Substantia nigra (tissue), 51 donors: ENCODE measurements at places on chromosomes 7 and 10.

DNA sequence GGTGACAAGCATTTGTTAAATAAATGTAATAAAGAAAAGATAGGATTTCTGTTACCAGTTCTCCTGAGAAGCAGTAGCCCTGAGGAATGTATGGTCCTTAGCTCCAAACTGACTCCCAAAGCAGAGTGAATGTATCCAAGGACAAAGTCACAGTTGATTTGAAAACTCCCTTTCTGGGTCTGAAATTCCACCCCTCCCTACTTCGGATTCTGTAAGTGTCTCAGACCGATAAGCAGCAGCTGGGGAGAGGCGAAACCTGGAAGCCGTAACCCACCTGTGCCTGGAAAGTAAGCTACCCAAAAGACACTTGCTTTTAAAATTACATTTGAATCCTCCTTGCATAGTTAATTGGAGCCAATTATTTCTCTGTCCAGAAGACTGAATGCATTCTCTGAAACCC is 122.9 kb upstream of the FRMD4A start:
- DNase-seq = no peak

DNA sequence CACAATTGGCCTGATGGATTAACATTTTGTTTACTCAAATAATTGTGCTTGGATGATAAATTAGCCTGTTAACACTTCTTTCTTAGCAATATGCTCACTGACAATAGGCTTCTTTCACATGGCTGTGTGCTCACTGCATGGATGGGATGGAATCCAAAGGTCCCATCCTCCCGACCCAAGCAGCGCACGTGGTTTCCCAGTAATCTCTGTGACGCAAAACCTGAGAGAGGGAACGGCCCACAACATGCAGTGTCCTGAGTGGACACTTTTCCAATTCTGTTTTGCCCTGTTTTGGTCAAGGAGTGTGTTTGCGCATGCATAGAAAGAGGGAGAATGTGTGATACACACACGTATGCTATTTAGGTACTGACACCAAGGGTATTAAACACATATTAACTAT is 42.1 kb upstream of the RASGEF1A start:
- peak; percentile 50 for DNase-seq

GRCh38 chr7:147170341-147171012 is 1053.9 kb downstream of the CNTNAP2 start:
- no peak for DNase-seq

DNA sequence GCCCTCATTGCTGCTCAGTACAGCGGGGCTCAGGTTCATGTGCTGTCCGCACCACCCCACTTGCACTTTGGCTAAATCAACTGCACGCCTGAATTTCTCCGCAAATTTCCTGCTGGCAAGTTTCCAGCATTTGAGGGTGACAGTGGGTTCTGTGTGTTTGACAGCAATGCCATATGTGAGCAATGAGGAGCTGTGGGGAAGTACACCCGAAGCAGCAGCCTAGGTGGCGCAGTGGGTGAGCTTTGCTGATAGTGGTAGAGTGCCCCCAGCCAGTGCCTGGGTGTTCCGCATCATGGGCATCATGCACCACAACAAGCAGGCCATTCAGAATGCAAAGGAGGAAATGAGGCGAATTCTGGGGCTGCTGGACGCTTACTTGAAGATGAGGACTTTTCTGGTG is 103.9 kb upstream of the POT1 start:
- no peak for DNase-seq

DNA sequence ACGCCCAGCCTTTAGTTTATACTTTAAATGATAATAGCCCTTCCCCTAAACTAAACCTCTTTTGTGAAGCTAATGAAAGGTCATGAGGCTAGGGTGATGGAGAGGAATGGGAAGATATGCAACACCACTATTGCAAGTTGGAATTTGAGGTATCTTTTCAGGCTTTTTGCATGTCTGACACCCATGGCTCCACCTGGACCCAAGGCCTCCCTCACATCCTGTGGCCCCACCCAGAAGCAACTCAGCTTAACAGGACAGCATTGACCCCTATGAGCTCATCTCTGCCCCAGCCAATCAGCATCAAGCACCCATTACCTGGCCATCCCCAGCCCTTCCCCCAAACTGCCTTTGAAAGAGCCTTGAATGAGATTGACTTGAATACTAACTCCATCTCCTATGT is 674.2 kb upstream of the NRP1 start:
- no peak for DNase-seq

DNA sequence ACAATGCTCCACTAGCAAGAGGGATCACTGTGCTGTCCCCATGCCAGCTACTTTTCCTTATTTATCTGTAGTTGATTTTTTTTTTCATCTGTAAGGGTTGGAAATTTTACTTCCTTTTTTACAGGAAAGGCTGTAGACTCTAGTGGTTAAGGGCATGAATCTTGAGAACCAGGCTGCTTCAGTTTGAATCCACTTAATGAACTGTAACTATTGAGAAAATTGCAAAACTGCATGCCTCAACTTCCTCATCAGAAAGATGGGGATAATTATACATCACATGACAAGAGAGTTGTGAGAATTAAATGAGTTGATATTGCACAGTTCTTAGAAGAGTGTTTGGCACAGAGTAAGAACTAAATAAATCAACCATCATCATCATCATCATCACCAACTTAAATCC is 106.4 kb upstream of the GSDME start:
- no peak for DNase-seq

DNA sequence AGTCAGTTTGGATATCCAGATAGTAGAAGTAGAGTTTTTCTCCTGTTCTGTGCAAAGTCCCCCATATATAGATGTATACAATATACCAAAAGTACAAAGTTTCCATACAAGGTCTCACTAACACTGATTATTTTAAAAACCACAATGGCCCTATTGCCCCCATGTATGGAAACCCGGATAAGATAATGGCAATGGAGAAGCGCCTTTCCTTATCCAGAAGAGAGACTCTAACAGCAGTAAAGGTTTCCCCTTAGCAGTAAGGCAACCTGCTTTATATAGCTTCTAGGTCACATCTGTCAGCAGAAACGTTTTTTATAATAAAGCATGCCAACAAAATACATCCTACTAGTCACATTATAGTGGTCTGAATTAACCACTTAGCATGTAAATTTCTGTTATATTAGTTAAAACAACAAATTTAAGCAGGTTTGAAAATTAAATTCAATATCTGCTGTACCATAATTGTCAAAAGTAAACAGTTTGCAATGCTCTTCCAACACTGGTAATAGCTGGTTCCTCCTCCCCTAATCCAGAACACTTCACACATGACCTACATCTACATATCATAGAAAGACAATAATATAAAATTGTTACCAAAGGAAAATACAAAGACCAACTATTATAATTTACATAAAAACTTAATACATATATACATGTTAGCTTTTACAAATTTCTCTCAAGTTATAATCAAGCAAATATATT is 22.4 kb downstream of the USP6NL start:
- no peak for DNase-seq

DNA sequence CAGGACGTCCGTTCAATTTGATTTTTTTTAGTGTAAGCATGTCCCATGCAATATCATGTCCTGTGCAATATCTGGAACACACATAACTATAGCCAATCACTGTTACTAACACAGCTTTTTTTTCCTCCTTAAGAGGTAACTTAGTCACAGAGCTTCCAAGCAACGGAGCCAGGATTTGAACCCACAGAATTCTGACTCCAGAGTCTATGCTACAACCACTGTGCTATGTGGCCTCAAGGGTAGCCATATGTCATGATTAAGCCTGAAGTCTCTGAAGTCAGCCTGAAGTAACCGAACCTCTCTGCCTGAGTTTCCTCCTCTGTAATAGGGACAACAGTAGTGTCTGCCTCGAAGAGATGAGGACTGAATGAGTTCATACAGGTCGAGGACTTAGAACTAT is 42.2 kb upstream of the TCF7L2 start:
- no peak for DNase-seq

DNA sequence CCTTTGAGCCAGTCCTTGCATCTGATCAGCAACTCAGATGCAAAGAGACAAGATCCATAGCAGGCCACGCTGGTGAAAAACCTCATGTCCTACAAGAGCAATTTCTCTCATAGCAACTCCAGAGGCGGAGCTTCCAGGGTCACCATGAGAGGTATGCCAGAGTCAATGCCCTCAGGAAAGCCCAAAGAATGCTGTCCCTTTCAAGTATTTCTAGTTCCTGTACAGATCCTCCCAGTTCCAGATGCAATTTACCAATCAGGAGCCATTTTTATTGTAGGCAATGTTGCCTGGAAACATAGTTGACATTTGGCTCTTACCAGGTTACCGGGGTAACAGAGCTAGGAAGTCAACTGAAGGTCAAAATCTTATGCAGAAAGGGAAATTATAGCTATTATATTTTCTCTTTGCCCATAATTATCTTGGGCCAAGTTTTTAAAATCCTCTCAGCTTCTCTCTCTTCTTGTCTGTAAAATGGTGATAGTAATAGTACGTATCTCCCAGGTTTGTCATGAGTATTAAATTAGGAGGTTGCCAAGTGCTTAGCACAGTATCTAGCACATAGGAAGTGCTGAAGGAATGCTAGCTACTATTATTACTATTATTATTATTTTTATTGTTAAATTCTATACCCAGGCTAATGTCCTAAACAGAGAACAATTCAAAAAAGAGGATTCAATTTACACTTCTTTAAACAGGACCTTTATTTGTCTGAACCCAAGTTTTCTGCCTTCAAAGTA is 46.3 kb upstream of the TM9SF3 start:
- no peak for DNase-seq

DNA sequence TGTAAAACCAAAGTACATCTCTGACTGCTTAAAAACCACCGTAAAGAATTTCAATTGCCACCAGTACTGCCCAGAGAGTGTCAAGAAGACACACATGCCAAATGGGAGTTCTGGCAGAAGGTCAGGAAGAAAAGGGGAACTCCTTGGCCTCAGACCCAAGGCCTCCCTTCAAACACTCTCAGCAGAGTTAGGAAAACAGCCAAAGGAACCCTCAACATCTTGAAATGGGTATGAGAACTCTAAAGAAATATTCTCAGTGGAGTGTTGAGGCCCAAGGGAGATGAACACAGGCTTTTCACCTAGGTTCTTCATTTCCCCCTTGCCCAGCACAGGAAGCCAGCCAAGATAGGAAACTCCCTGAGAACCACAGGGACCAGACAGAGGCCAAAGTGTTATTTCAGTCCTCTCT is 96.1 kb upstream of the ASAH2 start:
- DNase-seq = no peak

DNA sequence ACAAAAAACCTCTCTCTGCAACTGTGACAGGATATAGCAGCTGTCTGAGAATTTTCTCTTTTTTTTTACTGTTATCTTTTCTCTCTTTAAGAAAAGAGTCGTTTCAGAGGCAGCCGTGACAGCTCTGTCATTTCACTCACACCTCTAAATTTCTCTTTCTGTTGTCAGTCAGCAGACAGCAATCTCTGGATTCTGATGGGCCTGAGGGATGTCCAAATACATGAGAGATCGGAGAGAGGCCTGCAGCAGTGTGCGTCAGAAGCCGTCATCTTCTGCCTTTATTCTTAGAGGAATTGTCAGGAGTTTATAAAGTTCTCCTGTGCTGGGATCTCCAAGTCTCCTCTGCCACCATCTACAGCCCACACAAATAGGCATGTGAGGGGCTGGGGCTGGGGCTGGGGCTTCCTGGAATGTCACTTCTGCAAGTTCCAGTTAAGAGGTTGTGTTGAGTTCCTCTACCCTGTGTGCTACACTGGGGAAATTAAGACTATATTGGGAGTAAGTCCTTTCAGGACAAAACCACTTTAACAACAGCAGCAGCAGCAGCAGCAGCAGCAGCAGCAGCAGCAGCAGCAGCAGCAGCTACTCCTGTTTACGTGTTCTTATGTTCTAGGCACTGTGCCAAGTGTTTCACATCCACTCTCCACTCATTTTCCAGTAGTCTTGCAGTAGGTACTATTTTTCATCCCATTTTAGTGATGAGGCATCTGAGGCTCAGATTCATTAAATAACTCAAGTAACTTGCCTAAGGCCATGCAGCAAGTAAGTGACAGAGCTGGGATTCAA is 541.3 kb downstream of the LRMDA start:
- no peak for DNase-seq

- no peak for DNase-seq
Observed at GRCh38 chr7:134755422-134756022, 23.9 kb upstream of the CALD1 start.

- no peak for DNase-seq
Observed at GRCh38 chr10:70761031-70761601, 24.1 kb downstream of the TBATA start.

GRCh38 chr10:5628451-5629302 is 37.7 kb downstream of the ASB13 start:
- DNase-seq = no peak

GRCh38 chr7:45138433-45139267 is 18.9 kb upstream of the RAMP3 start:
- no peak for DNase-seq

GRCh38 chr7:74153736-74154135 is 20.4 kb upstream of the EIF4H start:
- DNase-seq = no peak

DNA sequence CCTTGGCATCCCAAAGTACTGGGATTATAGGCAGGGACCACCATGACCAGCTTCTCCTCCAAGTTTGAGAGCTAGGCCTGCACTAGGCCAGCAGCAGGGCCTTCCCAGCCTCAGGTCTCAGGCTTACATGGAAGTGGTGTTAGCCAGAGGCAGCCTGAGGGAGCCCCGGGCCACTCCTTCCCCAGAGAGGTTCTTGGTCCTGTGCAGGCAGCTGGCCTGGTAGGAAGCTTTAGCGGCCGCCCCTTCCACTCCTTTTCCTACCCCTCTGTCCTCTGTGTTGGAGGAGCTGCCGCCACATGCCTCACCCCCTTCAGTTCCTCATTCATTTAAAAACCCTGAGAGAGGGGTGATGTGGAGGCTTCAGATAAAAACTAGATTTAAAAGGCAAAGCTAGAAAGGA is 40.3 kb downstream of the TSPAN15 start:
- no peak for DNase-seq

DNA sequence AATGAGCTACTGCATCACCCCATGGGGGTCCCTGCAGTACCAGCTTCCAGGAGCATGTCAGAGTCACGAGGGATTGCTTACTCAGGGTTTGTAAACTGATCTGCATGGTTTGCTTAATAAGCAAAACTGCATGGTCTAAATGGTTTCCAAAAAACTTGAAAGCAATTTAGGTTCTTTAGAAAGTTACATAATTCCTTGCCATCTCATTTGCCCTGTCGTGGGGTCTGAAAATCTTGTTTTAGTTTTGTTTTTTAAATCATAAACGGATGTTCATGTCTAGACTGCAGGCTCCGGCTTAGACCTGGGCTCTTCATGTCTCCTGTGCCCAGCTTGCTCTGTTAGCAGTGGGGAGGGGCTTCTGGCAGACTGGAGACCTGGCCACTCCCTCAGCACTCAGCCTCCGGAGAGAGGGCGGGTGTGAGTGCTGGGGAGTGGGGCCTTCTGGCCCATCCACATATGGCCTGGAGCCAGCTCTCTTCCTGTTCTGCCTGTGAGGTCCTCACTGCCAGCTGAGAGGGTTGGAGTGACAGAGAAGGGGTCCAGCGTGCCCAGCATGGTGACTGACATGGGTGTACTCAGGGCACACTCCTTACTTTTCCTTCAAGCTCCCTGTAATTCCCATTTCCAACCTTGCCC is 17.5 kb downstream of the PRF1 start:
- DNase-seq = no peak
